RKO (cell line): ENCODE measurements at places on chromosomes 13 and 19.

GRCh38 chr13:111034811-111035210 lies 80.3 kb upstream of the ARHGEF7 start:
- DNase-seq: no peak

- DNase-seq: no peak
These were observed 311.2 kb downstream of the SLITRK5 start for GRCh38 chr13:87982400-87982799.

GRCh38 chr13:21557995-21558394 lies 46.0 kb downstream of the MICU2 start:
- DNase-seq: peak; percentile 34

GRCh38 chr13:53151336-53152056 lies 122.9 kb downstream of the OLFM4 start:
- DNase-seq: peak; percentile 50

GRCh38 chr19:34452723-34453122 lies 24.5 kb downstream of the UBA2 start:
- no peak for DNase-seq

- DNase-seq: no peak
These were observed 4.7 kb upstream of the TMPRSS9 start for GRCh38 chr19:2355168-2356035.

GRCh38 chr13:99363391-99363790 lies 56.2 kb upstream of the GPR183 start:
- no peak for DNase-seq

- DNase-seq: no peak
These were observed 1286.9 kb upstream of the PCDH20 start for GRCh38 chr13:62702502-62702901.

DNA sequence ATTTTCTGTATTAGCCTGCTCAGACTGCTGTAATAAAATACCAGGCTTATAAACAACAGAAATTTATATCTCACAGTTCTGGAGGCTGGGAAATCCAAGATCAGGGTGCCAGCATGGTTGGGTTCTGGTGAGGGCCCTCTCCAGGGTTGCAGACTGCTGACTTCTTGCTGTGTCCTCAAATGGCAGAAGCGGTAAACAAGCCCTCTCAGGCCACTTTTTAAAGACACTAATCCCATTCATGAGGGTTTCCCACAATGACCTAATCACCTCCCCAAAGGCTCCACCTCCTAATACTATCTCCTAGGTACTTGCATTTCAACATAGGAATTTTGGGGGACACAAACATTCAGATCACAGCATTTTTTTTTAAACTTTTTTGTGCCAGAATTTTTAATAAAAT lies 159.3 kb downstream of the PDS5B start:
- DNase-seq: no peak

DNA sequence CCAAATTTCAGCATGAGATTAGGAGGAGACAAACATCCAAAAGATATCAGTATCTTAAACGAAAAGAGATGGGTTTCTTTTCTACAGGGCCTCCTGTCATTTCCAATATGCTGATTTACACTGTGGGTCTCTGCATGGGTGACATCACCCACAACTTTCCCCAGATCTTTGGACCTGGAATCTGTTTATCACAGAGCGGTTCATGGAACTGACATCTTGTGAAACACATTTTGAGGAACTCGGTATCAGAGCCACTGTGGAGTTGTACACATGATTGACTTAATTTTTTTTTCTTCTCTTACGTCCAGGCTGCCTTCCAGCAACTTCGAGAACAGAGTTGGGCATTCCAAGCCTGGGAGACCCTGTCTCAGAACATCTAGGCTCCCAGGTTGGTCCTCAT lies 80.2 kb upstream of the SERP2 start:
- no peak for DNase-seq

DNA sequence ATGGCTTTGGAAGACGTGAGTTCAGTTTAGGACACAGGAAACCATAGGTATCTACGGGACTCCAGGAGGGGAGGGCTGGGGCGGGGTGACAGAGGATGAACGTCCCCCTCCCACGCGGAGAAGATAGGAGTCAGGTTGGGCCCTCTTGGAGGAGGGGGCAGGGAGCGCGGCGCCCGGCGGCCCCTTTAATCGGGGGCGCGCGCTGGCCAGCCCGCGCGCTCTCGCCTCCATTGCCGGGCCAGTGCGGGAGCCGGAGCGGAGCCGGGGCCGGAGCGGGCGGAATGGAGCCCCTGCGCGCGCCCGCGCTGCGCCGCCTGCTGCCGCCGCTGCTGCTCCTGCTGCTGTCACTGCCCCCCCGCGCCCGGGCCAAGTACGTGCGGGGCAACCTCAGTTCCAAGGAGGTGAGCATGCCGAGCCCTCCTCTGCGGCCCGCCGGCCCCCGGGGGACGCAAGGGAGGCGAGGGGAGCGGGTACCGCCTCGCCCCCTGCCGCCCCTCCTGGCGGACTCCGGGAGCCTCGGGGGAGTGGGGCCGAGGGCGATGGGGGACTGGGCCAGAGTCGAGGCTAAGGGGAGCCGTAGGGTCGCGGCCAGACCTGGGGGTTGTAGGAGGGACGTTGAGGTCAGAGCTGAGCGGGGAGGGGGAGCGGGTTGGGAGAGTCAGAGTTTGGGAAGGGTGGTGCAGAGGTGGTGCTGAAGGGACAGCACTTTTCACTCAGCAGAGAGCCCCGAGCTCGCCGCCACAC lies at the start of gene TMEM145:
TMEM145 (plus strand) TSS at position 214 of the 744 bp plus-strand sequence; CDS start at position 282, 68 bp downstream.
- DNase-seq: peak; percentile 74

DNA sequence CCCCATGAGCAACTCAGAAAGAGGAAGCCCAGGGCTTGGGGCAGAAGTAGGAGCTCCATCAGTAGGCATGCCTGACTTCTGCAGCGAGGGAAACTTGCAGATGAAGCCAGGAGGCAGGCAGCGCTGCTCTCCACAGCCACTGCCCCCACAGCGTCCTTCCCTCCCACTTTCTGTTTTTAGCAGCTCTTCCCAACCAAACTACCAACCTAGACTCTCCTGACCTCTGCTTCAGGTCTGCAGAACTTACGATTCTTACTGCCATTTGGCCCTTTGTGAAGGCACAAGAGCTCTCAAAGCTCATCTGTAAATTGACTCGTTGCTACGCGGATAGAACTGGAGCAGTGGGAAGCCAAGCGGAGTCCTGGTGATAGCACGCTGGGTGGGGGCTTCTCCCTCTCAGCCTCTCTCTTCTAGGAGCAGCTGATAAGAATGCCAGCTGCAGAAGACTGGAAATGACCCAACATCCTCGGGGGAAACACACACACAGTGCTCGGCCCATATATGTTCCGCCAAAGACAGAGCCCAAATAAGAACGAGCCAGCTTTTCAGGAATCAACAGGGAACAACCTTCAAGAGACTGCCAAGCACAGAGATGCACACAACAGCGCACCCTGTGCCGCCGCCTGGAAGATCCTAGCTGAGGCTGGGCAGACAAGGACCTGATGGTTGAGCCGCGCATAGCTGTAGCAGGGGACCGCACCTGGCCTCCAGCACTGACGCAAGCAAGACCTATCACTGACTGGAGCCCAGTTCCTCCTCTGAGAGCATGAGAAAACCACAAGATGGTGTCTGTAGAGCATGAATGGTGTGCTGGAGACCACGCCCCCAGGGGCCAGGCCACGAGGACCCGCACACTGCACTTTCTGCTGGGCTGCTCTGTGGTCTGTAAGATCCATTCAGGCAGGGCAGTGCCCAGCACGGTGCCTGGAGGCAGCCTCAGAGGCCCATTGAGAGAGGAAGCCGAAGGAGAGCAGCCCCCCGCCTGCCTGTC lies 15.9 kb upstream of the SLC35E1 start:
- DNase-seq: no peak

DNA sequence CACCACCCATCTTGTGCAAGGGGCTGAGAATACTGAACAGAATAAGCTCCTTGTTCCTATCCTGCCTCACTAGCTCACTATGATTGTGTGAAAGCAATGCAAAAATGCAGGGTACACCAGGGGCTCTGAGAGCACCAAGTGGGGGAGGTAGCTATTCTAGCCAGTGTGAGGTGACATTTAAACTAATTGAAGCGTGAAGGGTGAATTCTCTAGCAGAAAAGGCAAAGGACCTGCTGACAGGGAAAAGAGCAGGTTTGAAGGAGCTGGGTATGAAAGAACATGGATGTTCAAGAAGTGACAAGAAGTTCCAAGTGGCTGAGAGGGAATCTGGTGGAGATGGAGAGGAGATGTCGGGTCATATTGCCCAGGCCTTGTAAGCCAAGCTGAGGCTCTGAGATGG lies 64.2 kb downstream of the SIAH3 start:
- no peak for DNase-seq

DNA sequence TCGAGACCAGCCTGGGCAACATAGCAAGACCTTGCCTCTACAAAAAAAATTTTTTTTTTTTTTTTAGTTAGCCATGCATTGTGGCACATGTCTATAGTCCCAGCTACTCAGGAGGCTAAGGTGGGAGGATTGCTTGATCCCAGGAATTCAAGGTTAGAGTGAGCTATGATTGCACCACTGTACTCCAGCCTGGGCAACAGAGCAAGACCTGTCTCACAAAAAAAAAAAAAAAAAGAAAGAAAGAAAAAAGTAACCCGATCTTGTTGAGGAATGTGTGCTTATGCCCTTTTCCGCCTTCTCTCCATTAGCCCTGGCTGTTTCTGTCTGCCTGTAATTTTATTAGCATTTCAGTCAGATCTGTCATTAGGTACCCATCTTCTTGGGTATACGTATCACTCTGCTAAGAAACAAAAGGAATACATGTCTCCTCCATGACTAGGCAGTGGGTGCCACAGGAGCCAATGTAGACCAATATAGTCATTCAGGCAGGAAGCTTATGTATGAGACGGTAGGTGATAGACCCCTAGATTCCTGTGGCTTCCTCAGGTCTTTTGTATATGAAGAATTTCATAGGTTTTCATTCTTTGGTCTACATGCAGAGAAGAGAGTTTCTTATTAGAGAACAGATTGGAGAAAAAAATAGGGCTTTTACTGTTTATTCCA lies 59.6 kb upstream of the NPAS1 start:
- no peak for DNase-seq

DNA sequence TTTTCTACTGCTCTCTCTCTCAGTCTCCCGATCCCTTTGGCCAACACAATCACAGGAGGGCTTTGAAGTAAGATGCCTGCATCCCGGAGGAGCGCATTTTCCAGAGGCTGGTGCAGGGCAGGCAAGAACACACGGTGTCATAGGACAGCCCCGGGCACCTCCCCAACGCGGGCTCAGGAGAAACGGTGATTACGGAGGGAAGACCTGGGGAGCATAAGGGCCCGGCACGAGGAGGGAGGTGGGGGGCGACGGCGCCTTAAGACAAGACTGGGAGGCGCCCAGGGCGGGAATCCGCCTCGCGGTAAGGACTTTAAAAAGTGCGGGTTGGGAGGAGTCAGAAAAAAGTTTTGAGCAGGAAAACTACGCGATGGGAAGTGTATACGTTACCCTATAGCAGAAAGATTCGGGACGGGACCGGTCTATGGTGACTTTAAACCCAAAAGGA lies 18.7 kb upstream of the ZNF888 start:
- peak; percentile 40 for DNase-seq

DNA sequence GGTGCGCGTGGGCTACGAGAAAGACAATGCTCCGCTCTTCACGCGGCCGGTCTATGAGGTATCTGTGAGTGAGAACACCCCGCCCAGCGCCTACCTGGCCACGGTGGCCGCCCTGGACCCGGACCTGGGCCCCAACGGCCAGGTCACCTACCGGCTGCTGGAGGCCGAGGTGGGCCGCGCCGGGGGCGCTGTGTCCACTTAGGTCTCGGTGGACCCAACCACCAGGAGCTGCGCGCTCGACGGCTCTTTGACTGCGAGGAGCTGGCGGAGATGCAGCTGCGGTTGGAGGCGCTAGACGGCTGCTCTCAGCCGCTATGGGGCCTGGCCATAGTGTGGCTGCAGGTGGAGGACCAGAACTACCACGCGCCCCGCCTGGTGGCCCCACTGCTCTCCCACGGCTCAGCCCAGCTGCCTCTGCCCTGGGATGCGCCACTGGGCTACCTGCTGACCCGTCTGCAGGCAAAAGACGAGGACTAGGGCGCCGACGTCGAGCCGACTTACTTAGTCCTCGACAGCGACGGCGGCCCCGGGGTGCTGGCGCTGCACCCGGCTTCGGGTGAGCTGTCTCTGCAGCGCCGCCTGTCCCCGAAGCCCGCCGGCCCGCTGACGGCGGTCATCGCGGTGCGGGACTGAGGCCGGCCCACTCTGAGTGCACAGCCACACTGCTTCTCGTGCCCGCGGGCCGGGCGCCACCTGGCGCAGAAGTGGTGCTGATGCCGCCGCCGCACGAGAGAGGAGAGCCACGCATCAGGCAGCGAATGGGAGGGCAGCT lies 173.0 kb downstream of the OLFM4 start:
- no peak for DNase-seq
